ENCODE measurements at places on chromosomes 6 and 20. TPM values are rescaled to one million over a fixed set of nuclear protein-coding genes. Genes with fewer than 3 reads are reported as not detected.

GRCh38 chr6:62775427-62776022 is 435.7 kb upstream of the FKBP1C start:
- DNase-seq, result no peak

Gene SPAG4
- 3.3 TPM for total RNA-seq

Gene NR2E1
- not detected for total RNA-seq

Gene RALGAPB
- 67.0 TPM for total RNA-seq

DNA sequence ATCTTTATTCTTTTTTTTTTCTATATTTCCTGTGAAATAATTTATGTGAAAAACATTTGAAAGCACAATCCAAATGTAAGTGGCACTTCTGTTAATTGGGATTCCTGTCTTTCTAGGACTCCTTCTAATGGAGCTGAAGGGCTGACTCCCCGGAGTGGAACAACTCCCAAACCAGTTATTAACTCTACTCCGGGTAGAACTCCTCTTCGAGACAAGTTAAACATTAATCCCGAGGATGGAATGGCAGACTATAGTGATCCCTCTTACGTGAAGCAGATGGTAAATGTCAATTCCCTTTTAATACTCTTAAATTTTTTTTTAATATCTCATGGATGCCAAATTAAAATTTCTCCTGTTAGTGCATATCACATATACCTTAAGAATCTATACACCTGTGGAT is 35.0 kb downstream of the CDC5L start:
- no peak for DNase-seq

GRCh38 chr6:169345146-169345545 is 91.5 kb upstream of the THBS2 start:
- no peak for DNase-seq

DNA sequence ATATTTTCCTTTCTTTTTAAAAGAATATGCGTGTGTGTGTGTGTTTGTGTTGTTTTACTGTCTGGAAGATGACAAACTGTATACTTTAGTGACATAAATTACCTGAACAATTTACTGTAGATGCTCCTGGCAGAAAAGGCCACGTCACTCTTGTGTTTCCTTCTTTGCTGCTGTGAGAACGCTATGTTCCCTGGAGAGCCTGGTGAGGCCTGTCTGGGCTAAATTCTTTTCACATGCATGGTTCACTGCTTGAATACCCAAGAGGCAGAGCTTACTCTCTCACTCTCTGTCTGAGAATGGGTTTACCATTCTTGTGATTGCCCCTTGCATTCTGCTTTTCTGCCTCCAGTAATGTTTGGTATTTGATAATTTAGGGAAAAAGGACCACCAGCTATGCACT is 64.3 kb downstream of the EDN1 start:
- DNase-seq, result peak; percentile 34

Gene NRN1
- not detected for total RNA-seq

DNA sequence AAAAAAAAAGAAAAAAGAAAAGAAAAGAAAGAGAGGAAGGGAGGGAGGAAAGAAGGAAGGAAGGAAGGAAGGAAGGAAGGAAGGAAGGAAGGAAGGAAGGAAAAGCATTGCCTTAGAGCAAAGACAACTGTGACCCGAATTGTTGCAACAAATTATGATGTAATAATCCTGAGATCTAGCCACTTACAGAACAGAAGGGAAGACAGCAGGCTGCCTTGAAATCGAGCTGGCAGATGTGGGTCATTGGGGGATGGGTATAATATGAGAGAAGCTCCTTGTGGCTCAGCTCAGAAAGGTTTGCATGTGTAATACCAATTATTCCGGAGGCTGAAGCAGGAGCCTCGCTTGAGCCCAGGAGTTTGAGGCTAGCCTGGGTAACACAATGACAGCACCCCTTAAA is 208.1 kb upstream of the PROKR2 start:
- no peak for DNase-seq

DNA sequence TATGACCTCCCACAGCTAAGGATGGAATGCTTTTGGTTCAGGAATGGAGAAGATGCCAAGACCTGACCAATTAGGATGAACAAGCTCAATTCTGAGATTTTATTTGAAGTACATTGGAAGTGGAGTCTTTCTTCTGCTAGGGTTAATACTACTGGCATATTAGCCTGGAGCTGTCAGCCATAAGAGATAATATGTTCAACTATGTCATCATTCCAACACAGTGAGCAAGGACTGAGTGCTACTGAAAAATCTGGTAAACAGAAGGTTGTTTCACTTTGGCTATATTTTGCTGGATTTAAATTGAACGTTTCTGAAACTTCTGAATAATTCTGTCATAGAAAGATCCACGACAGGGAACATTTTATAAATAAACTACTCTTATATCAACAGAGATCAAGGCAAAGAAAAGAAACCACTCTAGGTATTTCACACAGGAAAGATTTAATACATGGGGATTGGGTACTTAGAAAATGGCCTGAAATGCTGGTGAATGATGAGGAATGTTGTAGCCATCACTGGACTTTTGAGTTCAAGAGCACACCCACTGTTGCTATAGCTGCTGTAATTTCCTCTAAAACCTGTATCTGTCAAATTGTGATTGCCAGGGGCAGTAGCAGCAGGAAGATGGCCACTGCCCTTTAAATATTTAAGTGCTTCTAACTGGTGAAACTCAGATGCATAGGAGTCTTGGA is 200.5 kb downstream of the PLCB4 start:
- no peak for DNase-seq

DNA sequence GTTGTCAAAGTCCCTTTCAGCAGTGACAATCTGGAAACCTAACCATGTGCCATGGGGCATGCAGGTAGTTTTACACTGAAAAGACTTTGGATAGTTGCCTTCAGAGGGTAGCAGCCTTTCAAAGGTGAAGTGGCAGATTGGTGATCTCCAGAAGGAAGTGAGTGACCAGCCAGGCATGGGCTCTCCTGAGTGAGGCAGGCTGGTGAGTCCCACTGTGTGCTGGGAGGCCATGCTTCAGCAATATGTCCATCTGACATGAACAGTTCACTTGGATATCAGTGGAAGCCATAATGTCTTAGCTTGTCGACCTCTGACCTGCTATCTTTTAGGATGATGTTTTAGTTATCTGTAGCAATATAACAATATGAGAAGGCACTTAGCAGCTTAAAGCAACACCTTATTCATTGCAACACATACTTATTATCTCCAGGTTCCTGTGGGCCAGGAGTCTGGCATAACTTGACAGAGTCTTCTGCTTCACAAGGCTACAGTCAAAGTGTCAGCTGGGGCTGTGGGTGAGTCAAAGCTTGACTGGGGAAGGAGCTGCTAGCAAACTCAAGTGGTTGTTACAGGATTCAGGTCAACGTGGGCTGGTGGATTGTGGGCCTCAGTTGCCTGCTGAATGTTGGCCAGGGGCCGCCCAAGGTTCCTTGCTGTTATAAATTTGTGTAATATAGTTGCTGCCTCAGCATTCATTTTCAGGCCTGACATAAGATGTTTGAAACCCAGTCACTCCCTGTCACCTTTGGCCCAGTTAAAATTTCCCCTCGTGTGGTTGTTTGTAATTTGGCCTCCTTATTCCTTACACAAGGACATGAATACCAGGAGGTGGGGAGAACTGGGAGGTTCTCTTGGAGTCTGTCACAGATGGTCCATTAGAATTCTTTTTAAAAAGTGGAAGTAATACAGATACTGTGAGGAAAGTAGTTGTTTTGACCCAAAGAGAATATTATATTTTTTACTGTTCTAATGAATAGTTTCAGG is 100.2 kb downstream of the UST start:
- no peak for DNase-seq

GRCh38 chr6:43396408-43397149 is 27.1 kb upstream of the ZNF318 start:
- DNase-seq, result no peak

Gene FAM83C
- not detected for total RNA-seq

DNA sequence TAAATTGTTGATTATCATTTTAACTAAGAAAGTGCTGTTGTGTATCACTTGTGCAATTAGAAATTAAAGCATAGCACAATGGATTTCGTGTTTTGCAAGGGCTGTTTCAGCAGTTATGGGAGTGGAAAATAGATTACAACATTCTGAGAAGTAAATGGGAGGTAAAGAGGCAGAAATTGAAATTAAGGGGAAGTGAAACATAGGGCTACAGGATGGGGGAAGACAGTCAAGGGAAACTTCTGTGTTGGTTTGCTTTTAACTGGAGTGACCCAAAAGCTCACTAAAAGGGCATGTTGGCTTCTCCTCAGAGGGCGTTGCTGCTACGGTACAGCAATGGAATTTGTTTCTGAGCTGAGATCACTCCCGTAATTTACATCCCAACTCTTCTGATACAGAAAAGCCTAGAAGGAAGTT is 147.5 kb downstream of the BCAS1 start:
- DNase-seq, result peak; percentile 29

Gene SLC35D3
- not detected for total RNA-seq
